ENCODE measurements at places on chromosomes 12 and 14.
A peak's percentile ranks its signal among the peaks of the same experiment; 100 is the strongest.

DNA sequence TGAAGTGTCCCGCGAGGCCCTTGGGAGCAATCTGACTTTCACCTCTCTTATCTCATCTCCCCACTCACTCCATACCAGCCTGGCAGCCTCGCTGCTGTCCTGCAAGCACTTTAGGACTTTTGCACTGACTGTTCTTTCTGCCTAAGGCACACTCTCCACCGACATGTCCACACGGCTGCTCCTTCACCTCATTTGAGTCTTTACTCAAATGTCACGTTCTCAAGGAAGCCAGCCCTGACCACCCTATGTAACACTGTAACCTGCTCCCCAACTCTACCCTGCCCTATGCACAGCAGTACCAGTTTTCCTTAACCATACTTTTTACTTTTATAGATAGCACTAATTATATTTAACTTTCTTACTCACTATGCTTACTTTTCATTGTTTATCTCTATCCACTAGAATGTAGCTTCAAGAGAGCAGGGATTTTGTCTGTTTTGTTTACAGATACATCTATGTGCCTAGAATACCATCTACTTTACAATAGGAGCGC lies 32.0 kb downstream of the PRKD1 start:
- no peak for DNase-seq

GRCh38 chr12:83183132-83183531 lies 496.4 kb downstream of the TMTC2 start:
- DNase-seq: no peak

GRCh38 chr12:10661338-10661737 lies 12.5 kb downstream of the STYK1 start:
- DNase-seq: no peak

DNA sequence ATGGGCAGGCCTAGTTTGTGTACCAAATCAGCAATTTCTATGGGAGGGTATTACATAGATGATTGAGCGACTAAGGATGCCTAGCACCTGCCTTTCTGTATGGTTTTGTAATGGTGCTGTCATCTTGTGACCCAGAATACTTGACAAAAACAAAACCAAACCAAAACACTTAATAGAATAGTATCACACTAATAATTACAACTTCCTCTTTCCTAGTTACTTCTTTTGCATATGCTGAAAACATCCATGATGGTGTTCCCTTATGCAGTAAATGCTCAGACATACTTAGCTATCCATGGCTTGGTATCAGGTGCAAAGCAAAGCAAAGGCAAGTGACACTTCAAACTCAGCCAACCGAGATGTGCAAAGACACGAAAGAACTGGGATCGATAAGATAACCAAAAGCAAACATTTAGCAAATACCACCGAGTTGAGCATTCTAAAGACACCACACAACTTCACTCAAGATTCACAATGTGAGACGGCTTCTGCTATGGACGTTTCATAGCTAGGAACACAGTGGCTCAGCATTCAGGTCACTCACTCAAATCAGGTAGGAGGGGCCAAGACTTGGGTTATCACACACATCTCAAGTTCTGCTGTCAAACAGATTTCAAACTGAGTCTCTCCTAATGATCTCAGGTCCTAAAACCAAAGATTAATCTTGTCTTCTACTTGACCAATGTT lies 24.3 kb downstream of the PPP1CC start:
- no peak for DNase-seq

GRCh38 chr14:105448706-105449111 lies 25.9 kb upstream of the CRIP2 start:
- peak; percentile 76 for DNase-seq

DNA sequence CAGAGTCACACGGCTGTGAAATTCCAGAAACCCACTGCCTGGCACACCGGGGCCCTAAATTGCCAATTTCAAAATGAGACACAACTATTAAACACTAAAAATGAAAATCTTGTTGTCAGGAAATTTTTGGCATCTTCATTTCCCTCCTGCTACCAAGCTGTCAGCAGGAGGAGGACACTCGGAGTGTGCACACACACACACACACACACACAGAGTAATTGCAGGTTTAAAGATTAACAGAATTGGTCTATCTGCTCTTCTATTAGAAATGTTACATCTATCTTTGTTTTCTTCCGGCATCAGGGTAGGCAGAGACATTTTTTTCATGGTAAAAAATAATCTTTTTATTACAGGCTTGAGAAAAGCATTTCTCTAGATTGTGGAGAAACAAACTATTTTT lies 314.2 kb downstream of the EGLN3 start:
- no peak for DNase-seq

DNA sequence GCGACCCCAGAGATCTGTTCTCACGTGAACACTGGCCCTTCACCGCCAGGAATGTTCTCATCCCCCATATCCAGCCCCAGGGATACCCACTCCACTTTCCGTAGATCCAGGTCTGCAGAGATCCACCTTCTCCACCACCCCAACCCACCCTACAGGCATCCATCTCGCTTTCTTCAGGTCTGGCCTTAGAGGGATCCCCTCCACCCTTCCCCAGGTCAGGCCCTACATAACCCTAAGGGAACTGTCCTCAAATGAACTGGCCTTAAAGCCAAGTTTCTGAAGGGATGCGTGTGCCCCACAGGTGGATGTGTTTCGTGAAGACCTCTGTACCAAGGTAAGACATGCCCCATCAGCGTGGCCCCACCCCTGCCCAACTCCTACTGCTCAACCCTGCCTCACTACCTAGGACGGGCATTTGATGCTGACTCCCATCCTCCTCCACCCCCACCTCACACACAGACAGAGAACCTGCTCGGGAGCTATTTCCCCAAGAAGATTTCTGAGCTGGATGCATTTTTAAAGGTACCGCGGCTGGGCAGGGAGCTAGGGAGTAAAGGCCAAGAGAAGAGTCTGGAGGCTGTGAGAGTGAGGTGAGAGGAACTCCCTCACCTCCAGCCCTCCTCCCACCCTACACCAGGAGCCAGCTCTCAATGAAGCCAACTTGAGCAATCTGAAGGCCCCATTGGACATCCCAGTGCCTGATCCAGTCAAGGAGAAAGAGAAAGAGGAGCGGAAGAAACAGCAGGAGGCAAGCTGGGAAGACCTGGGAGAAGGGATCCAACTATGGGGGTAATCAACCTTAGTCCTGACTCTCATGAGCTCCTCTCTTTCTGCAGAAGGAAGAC lies 912 bp downstream of the PSME1 start:
- DNase-seq: peak; percentile 25

GRCh38 chr12:63805704-63806672 lies 26.3 kb downstream of the RXYLT1 start:
- DNase-seq: no peak

DNA sequence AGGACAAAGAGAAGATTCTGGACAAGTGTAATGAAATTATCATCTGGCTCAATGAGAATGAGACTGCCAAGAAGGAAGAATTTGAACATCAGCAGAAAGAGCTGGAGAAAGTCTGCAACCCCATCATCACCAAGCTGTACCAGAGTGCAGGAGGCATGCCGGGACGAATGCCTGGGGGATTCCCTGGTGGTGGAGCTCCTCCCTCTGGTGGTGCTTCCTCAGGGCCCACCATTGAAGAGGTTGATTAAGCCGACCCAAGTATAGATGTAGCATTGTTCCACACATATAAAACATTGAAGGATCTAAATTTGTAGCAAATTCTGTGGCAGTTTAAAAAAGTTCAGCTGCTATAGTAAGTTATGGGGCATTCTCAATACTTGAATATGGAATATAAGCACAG lies 174.3 kb upstream of the CCND2 start:
- DNase-seq: no peak

- DNase-seq: no peak
Observed at GRCh38 chr14:53022593-53022992, 71.7 kb upstream of the FERMT2 start.

GRCh38 chr12:3165078-3165980 lies 88.2 kb downstream of the TSPAN9 start:
- DNase-seq: no peak

- peak; percentile 81 for DNase-seq
Observed at GRCh38 chr14:23551266-23552028, at the start of gene ZFHX2. Gene ZFHX2 (minus strand): TSS chr14:23551765. CDS start chr14:23535325, 16,440 bp downstream.

DNA sequence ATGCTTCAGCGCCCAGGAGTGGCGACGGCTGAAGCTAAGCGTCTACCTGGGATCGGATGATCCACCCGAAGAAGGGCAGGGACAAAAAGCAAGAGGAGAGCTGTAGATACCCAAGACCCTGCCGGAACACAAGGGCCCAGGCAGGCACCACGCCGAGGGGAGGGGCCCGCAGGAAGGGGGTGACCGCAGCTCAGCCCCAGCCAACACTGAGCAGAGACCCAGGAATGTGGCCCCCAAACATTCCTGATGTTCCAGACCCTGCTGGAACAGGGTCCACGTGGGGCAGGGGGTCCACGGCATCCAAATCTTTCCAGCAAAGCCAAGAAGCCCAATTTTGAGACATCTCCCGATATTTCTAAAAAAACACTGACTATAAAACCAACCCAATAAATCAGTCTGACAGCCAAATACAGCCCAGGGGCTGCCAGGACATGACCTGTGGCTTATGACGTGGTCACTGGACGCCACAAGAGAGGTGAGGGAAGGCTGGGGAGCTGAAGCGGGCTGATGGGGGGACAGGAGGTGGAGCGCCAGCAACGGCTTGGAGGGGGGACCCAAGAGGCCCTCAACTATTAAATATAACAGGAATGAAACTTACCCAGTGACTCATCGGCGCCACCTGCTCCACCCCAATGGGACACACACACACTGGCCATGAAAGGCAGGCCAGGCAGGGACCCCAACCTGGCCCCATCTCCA lies 58.9 kb downstream of the NCOR2 start:
- DNase-seq: no peak

DNA sequence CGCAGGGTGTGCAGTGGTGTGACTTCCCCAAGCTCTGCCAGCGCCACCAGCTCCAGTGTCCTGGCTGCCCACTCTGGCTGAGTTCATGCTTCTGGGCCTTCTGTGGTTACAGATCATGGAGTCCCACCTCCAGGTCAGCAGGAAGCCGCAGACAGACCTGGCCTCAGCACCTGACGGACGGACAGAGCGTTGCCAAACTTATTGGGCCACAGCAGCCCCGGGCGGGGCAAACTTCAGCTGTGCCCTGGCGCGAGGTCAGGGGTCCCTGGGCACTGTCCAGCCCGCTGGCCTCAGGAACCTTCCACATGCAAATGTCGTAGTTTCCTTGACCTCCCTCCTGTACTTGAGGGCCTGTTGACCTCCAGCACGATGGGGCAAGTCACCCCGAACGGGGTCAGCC lies 11.2 kb downstream of the GPR132 start:
- DNase-seq: no peak

All from CD4-positive, alpha-beta T cell treated with Interleukin-6 for 4 hours (primary cell).